ENCODE measurements at places on chromosomes 6 and 20.

DNA sequence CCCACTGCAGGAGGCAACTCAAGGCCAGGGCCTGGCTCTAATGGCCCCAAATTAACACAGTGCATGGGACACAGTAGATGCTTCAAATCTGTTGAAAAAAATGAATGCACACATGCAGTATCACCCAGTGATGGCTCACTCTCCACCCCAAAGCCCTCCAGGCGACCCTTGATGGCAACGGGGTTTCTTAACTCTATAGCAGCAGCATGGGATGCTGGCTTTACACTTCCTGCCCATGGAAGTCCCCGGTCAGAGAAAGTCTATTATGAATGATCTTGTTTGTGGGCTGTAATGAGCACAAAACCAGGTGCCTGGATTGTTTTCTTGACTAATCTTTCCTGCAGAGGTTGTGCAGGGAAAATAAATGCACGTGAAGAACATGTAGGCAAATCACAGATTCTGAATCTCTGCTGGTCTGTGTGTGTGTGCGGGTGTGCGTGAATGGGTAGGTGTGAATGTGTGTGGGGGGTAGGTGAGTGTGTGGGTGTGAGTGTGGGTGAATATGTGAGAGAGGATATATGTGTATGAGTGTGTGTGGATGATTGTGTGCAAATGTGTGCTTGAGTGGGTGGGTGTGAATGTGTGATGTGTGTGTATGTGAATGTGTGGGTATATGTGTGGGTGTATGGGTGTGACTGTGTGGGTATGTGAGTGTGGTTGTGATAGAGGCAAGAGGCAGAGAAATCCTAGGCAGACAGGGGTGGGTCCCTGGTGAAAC, 60.1 kb upstream of the MLN start:
- no peak for DNase-seq

GRCh38 chr6:159043251-159043650, 1.5 kb downstream of the TAGAP start:
- DNase-seq: no peak

- no peak for DNase-seq
Observed at GRCh38 chr6:89501222-89501621, 68.3 kb downstream of the ANKRD6 start.

- DNase-seq: no peak
Observed at GRCh38 chr20:38804682-38805501, 605 bp upstream of the PPP1R16B start.

DNA sequence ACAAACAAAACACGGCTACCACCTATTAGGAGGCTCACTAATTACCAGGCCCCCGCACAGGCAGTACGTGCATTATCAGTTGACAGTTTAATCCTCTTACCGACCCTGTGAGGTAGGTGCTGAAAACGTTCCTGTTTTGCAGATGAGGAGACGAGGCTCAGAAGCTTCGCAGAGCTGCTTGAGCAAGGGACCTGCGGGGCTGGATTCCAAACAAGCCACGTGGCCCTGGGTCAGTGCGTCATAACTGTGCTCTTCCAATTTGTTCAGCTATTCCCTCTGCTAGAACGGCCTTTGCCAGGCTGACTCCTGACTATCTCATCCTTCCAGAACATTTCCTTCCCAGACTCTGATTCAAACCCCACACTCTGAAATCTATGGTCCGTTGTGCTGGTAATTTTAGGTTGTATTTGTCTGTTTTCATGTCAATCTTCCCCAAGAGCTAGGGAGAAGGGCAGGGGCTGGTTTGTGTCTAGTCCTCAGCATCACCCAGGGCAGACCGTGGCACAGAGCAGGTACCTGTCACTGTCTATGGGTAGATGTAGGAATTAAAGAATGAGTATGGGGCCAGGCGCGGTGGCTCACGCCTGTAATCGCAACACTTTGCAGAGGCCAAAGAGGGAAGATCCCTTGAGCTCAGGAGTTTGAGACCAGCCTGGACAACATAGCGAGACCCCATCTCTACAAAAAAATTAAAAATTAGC, 28.8 kb upstream of the TLDC2 start:
- no peak for DNase-seq

DNA sequence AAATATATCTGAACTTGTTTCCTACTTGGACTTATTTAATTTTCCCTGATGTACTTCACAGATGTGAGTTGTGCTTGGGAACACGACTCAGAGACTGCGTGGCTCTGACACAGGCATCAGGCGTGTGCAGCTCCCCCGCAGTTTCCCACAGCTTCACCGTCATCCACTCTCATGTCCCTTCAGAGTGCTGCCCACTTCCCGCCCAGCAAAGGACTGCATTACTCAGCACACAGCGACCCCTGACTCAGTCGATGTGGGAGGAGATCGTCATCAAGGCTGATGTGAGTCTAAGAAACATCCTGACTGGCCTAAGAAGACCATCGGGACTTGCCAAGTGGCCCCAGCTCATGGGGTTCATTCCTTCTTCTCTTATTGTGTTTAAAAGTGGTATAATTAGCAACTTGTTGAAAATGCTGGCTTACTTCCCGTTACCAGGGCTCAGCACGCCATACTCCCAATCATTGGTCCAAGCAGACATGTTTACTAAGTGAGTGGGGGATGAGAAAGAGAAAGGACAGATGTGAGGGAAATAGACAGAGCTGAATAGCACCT, 539.4 kb upstream of the JARID2 start:
- no peak for DNase-seq

DNA sequence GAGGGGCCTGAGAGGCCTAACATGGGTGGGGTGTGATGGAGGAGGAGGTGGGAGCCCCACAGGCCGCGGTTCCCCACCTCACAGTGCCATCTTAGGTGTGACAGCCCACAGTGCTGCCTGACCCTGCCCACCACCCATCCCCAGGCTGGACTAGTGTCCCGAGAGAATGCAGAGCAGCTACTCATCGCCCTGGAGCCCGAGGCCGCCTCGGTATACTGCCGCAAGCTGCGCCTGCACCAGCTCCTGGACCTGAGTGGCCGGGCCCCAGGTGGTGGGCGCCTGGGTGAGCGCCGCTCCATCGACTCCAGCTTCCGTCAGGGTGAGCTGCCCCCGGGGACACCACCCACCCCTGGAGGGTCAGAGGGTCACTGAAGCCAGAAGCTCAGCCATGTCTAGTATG, 15.6 kb downstream of the HSPA12B start:
- no peak for DNase-seq

DNA sequence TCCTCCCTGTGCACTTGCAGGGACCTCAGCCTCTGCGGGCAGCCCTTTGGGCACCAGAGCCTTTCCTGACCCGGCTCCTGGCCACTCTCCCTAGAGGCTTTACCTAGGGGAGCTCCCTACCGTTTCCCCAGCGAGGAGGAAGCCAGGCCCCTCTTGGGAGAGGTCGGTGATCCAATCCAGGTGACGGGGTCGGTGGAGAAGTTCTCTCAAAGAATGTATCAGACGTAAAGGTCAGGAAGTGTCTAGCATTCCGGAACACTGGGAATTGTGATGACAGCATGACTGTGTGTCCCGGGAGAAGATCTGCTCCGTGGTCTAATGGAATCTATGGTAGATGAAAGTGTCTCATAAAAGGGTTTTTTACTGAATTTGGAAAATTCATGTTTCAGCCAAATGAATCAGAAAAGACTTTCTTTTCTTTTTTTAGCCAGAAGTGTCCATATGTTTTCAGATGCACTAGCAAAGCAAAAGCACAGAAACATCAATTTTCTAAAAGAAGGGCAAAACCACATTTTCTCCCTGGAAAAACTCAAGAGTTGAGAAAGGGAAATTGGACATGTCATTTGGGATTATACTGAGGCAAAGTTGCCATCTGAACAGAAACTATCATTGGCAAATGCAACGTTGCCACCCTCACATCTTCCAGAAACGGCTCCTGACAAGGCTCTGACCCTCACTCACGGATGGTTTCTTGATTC, 289.4 kb downstream of the THBS2 start:
- no peak for DNase-seq

DNA sequence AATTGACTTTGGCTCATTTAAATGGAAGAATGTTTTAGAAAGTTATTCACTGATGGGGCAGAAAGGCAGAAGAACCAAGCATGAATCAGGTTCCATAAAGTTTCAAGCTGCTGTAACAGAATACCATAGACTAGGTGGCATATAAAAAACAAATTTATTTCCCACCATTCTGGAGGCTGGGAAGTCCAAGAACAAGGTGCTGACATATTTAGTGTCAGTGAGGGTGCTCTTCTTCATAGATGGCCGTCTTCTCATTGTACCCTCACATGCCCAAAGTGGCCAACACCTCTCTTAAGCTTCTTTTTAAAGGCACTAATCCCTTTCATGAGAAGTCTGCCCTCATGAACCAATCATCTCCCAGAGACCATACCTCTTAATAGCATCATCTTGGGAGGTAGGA, 560.2 kb upstream of the FLRT3 start:
- DNase-seq: no peak

GRCh38 chr6:43900916-43901732, 131.1 kb downstream of the VEGFA start:
- DNase-seq: no peak

DNA sequence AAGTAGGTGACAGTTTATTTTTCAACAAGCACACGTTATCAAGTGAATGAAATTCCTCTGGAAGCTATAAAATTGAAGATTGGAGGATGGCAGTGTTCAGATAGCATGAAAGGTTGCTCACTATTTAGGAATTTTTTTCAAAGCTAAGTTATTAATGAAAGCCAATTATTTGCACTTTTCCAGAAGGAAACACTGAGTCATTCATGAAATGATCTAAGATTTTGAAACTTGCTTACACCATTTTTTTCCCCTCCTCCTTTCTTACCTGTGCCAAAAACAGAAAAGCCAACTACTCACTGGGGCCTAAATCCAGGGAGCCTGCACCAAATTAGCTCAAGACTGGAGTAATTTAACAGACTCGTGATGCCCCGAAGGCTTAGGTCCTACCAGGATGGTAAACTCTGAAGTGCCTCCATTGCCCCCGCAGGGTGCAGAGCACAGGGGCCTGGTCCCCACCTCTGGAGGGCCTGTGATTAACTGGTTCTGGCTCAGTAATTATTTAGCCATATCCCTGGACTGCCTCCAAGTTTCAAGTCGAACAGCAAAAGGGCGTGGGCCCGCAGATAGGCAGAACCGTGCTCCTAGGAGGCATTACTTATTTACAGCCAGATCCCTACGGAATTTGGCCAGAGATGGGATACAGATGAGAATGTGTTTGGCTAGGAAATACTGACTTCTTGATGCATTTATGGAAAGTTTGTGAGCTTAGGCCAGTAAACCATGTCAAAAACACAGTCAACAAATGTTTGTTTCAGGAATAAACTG, 28.0 kb upstream of the ZNF217 start:
- DNase-seq: no peak

GRCh38 chr20:38130687-38131587, 34.1 kb downstream of the TGM2 start:
- no peak for DNase-seq

GRCh38 chr20:20010639-20011500, 6.3 kb upstream of the NAA20 start:
- DNase-seq: no peak

DNA sequence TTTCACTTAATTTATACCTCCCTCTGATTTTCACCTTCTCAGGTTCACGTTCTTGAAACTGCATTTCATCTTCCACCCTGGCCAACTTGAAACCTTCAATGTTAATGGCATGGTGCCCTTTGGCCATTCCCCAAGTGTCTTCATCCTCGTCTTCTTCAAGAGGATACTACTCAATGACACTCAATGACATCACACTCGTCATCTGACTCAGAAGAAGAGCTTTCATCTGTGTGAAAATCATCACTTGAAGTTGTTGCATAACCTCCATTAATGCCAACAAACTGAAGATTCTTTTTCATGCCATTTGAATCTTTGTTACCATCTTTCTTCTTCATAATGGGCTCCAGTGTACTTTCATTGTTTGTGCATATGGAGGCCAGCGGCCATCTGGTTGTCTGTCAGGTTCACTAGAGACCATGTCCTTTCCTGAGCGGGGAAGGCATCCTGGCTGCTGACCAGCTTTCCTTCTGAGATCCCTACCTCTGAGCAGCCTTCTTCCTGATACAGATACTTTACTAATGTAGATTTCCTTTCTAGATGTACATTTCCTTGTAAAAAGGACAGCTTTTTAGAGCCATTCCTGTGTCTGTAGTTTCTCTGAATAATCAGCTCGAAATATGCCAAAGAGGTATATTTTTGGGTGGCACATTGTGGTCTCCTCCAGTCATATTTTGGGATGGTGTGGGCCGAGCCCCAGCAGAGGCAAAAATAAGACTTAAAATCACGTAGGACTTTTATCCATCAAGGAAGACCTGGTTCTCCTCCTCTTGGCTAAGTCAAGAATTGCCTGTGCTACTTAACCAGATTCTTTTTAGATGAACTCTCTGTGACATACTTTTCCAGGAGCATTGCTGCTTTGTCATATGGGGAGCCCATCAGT, 21.3 kb downstream of the TRMT6 start:
- DNase-seq: no peak

GRCh38 chr6:105831311-105832097, 254.6 kb upstream of the PRDM1 start:
- DNase-seq: no peak

- DNase-seq: no peak
Observed at GRCh38 chr20:43167615-43168014, 22.1 kb downstream of the PTPRT start.

GRCh38 chr6:91631227-91631626, 1044.4 kb upstream of the MAP3K7 start:
- no peak for DNase-seq

GRCh38 chr20:34552569-34552968, 5.9 kb upstream of the MAP1LC3A start:
- no peak for DNase-seq

GRCh38 chr6:16731478-16732051, 29.7 kb downstream of the ATXN1 start:
- no peak for DNase-seq

DNA sequence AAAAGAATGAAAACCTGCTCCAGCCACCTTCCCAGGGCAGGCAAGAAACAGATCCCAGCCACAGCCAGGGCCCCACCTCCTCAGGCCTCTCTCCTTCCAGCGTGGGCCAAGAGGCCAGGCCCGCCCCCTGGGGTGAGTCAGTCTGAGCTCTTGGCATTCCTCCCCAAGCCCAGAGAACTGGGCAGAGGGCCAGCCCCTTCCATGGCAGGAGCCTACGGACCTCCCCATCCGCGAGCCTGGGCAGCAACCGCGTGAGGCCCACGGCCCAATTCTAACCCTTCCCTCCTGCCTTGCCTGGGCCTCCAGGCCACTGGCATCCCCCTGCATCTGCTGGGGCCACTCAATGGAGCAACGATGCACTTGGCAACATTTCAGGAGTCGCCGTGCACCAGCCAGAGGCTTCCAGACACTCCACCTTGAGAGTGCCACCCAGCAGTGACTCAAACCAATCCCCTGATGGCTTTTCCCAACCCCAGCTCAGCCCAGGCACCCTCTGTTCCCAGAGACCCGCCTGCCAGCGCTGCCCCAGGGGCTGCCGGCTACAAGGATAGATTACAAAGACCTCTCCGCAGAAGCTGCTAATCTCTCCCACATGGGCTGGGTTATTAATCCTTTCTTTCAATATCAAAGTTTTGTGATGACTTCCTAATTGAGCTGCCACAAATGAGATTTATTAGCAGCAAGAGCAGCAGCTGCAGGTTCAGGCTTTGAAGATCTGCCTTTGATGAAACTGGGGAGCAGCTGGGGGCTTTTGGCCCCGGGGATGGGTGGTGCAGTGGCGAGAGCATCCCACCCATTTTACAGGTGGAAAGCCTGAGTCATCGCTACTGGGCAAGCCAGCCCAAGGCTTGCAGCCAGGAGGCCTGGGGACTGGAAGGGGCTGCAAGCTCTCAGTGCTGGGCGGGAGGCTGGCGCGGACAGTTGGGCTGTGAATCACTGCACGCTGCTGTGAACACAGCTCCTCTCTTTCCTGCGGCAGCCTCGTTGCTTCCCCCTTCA, 85.7 kb downstream of the NFATC2 start:
- peak; percentile 73 for DNase-seq

GRCh38 chr6:141482796-141483597, 649.7 kb upstream of the GJE1 start:
- DNase-seq: no peak

GRCh38 chr6:5905431-5906339, 101.0 kb downstream of the NRN1 start:
- DNase-seq: no peak

Measured in mesothelial cell of epicardium (in vitro differentiated cells).